ENCODE measurements at places on chromosomes 4 and X.

GRCh38 chr4:74840936-74841509 is 46.7 kb upstream of the BTC start:
- no peak for DNase-seq

DNA sequence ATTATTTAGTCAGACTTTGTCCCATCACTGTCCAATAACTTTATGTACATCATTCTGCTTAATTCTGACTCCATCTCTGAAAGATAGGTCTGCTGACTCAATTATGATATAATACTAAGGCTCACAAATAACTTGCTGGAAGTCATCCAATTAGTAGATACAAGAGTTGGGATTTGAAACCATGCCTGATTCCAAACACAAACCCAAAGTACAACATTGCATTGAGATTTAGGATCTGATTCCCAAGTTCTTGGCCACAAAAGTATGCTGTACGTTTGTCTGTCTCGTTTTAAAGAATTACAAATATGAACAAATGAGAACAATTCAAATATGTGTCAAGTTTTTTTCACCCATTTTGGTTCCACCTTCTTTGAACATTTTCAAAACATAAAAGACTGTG is 108.8 kb downstream of the AMELX start:
- no peak for DNase-seq

GRCh38 chrX:36083256-36083655 is 163.7 kb downstream of the CFAP47 start:
- DNase-seq, result no peak

DNA sequence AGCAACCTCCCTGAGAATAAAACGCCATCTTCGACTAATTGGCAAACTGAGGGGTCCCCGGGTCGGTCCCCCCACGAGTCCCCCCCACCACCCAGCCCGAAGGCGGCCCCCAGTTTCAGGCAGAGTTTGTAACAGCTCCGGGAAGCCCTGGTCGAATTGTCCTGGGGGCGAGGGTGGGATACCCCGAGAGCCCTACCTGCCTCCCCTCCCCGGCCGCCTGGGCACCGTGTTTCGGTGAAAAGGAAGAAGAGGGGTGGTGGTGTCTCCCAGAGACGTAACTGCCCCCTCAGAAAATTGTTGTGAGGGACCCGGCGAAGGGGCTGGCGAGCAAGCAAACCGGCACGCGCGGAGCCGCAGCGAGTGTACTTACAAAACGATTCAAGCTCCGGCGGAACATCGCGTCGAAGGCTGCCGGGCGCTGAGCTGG is 1.2 kb downstream of the ATP11C start:
- no peak for DNase-seq

- no peak for DNase-seq
Measured at GRCh38 chr4:38230821-38231563, 270.8 kb downstream of the PTTG2 start.

DNA sequence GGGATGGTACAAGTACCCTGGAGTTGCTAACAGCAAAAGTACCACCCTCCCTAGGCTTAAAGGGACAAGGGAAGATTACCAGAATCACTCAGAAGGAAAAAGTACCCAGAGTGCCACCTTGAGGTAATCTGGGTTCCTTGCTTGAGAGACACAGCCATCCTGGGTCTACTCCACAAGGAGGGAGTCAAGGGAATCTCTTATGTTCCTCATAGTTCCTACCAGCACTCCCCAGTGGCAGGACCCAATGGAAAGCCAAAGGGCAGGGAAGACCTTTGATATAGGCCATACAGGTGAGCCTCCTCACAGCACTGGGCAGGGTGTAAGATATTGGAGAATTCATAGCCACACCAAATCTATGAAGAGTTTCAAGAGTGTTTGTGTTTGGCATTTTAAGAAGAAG is 5.7 kb downstream of the IL2 start:
- DNase-seq, result peak; percentile 14

DNA sequence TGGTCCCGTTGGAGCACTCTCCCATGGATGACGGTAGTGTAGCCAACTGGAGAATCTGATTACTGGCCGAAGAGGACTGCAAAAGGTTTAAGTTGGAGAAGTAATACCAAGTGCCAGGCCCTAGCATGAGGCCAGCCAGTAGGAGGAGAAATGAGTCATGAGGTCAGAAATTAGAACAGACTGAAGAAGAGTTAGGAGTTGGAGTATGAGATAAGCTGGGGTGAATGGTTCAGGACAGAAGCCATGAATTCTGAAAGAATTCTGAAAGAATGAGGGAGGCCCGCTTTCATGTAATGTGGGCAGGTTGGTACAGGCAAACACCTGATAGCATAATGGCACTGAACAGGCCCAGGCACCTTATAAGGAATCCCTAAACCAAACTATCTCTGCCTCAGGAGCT is 18.4 kb upstream of the STK26 start:
- no peak for DNase-seq

DNA sequence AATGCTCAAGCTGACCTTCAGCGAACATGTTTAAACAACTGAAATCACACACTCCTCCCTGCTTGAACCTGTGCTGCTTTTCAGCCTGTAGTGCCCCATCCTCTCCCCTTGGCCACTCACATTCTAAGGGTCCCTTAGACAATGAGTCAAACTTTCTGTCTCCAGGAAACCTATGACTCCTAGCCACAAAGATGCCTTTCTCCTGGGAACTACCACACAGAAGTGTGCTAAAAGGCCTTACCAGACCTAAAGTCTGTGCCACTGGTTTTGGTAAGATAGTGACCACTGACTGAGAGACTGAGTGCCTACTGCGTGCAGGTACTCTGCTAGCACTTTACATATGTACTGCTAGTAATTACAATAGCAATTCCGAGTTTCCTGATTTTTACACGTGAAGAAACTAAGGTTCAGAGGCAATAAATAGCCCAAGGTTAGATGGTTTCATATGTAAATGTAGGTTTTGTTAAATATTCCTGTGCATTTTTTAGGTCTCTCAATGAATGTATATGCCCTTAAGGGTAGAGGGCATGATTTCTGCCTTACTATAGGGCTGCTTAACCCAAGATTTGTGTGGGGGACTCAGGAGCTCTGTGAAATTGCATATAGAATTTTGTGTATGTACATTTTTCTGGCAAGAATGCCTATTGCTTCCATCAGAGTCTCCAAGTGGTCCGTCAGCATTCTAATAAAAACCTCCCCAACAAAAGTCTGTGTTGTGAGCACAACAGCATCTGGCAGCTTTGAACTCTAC is 71.1 kb downstream of the NSG1 start:
- no peak for DNase-seq

- no peak for DNase-seq
Measured at GRCh38 chrX:111507933-111508332, 3.5 kb upstream of the SERTM2 start.

GRCh38 chrX:13581554-13581953 is 12.2 kb downstream of the EGFL6 start:
- no peak for DNase-seq

GRCh38 chr4:85152480-85152879 is 186.0 kb upstream of the WDFY3 start:
- DNase-seq, result no peak

GRCh38 chr4:82423245-82424054 is 6.8 kb downstream of the HNRNPDL start:
- DNase-seq, result no peak

GRCh38 chr4:67556436-67556835 is 2.1 kb upstream of the STAP1 start:
- DNase-seq, result no peak

DNA sequence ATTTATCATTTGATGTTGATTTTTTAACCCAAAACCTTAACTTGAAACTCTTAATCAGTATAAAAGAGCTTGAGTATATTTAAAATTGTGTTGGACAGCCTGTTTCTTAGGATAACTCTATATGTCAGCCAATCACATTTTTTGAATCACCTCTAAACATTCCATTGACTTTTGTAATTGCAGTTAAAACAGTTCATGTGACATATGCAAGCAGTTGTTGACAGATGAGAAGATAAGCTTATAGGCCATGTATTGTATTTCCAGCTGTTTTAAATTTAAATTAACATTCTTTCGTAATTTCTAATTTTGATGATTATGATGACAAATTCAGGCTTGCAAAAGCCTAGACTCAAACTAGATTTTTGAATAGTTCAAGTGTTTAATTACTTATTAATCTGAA is 17.4 kb downstream of the VEGFC start:
- DNase-seq, result no peak

- no peak for DNase-seq
Measured at GRCh38 chr4:64781737-64782326, 372.6 kb upstream of the TECRL start.

DNA sequence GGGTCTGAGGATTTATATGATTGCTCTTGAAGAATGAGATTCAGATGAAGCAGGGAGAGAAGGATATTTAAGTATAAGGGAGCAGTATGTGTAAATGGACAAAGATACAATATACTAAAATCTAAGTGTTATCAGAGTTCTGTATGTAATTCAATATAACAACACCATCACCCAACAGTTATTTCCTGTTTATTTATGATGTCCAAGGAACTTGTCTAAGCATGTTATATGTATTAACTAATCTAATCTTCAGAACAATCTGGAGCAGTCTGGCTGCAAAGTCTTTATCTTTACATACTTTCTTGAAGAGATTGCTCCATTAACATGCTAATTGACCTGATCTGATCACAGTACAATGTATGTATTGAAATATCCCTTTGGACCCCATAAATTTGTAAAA is 203.8 kb upstream of the WDFY3 start:
- DNase-seq, result no peak

DNA sequence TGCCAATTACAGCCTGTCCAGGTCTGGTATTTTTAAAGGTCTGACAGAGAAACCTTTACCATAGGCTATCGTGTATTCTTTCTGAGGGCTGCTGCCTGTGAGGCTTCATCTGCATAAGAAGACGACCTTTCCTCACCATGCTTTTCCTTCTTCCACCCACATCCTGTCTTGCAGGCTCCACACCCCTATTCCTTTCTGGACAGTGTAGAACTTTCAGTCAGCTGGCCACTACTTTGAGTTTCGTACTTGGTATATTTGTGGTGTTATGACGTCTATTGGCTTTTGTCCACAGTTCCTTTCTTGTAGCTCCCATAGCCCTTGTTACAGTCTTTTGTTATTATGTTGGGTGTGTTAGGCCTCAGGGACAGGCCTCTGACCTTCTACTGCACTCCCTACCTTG is 311.4 kb downstream of the RAPGEF2 start:
- DNase-seq, result no peak

DNA sequence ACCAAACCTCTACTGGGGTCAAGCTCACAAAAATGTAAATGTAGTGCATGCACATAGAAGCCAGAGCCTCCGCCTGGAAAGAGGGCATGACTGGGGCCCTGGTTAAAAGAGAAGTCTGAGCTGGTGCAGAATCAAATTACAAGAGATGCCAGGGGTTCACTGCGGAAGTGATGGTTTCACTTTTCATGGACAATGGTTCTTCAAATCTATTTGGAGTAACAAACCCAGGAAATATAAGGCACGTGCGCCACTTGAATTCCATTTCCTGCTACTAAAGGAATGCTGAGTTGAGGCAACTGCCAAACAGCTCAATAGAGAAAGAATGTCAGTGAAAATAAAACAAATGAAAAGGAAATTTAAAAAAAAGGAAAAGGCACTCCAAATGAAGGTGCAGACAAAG is 79.8 kb downstream of the FUNDC1 start:
- no peak for DNase-seq

- no peak for DNase-seq
Measured at GRCh38 chr4:16583764-16584163, 314.7 kb downstream of the LDB2 start.

GRCh38 chrX:120136840-120137239 is 21.1 kb upstream of the RHOXF1 start:
- no peak for DNase-seq
